Bone marrow (tissue), 2 donors: ENCODE measurements at places on chromosomes 4 and X.

DNA sequence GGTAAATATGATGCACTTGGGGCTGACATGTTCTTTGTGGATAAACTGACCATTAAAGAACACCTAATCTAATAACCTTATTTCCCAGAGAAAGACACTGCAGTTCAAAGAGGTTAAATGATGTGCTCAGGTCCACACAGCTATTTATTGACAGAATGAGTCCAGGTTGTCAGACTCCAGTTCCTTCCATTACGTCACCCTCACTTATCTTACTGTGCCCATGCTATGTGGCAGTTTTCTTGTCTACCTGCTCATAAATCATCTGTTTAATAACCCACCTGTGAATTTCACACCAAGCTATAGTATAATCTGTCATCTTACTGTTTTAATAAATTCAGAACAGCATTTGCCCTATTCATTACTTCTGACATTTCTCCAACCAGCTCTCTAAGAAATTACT is 36.7 kb downstream of the QRFPR start:
- no peak for DNase-seq

- no peak for DNase-seq
Measured at GRCh38 chr4:67765401-67765800, 11.2 kb upstream of the GNRHR start.

DNA sequence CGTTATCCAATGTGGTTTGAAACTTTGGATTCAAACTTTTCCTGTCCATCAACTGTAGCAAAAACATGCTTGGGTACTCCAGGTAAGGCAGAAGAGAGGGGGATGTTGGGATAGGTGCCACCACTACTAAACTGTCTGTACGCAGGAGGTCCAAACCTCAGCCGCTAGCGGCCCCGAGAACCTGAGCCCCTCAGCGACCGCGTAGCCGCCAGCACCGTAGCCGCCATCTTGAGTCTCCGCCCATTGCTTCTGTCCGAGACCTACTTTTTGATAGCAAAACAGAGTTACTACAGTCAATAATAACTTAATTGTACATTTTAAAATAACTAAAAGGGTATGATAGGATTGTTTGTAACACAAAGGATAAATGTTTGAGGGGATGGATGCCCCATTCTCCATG is 119.9 kb upstream of the GRID2 start:
- no peak for DNase-seq

DNA sequence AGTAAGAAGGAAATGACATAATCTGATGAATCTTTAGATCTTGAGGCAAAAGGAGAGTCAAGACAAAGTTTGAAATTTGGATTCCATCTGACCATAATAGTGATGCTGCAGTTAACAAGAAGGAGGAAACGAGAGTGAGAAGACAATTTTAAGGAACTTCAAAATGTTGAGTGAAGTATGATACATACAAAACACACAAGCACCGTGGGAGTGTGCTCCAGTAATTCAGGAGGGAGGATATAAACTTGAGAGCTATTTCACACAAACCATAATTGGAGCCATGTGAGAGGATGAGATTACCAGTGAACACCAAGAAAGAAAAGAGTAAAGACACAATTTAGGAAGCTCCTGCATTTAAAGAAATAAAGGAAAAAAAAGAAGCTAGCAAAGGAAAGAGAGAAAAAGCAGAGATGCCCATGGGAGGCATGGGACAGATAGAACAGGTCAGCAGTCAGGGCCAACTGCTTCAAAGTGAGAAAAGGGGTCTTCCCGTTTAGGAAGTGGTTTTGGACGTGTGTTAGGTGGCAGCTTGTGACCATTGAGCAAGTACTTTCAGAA is 150.7 kb upstream of the SLC7A11 start:
- DNase-seq: no peak

DNA sequence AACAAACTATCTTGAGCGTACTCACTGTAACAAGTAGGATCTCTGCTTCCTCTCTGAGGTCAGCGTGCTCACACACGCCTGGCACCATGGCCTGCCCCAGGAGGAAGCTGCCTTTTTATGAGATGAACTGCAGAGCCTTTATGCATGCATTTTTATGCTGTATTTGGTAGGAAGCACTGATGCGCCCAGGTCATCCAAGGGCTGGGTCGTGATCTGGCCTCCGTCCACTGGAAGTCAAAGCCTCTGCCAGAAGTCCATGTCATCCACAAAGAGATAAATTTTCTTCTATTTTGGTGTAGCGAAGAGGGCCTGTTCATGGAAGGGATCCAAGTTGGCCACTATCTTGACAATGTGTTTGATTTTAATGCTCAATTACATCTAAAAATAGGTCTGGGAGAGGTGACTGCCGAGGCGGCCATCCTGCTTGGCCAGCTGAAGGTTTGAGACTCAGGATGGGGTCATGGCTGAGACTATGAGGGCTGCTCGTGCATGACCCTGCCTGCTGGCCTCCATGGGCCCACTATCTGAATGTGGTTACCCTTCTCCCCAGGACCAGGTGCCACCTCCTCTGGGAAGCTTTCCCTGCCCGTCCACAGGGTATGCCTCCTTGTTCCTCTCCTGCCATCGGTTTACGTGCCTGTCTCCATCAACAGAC is 50.3 kb downstream of the HTRA3 start:
- no peak for DNase-seq

DNA sequence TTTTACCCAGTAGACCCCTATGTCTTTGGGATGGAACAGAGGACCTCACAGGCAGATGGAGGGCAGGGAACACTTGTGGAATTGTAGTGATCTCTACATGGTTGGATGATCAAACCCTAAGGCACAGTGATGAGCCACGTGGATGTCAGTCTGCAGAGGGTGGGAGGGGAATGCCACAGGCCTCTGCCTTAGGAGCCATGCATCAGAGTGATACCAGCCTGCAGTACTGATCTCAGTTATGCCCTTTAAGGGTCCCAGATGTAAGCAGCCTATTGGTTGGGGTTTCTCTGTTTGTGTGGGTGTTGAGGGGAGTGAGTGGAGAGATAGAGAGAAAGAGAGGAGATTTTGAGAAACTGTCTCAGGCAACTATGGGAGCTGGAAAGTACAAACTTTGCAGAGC is 39.9 kb upstream of the XAGE1B start:
- DNase-seq: no peak
